Activated T-helper 17 cell treated with anti-CD3 and anti-CD28 coated beads, Interleukin-2, amount 50 U/mL, for 72 hours (primary cell): ENCODE measurements at places on chromosomes 2 and 18.

- no peak for ATAC-seq
Measured at GRCh38 chr2:120265006-120265405, 12.4 kb downstream of the RALB start.

- ATAC-seq, result no peak
Measured at GRCh38 chr18:45565280-45565970, 49.9 kb upstream of the SLC14A2 start.

DNA sequence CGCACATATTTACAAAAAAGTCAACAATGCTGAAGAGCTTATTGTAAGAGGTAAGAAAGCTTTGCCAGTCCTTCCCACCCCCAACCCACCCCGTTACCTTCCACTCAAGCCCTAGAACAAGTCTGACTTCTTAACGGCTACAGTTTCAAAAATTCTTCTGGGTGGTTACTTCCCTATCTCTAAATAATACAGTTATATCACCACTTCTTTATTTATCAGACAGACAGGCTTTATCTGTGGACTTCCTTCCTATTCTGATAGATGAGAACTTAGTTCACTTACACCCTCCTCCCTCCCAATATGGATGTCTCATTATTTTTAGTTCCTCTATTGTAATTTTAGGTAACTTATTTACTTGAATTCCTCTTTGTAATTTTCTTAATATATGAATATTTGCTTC lies 26.7 kb upstream of the ACTR3 start:
- no peak for ATAC-seq

DNA sequence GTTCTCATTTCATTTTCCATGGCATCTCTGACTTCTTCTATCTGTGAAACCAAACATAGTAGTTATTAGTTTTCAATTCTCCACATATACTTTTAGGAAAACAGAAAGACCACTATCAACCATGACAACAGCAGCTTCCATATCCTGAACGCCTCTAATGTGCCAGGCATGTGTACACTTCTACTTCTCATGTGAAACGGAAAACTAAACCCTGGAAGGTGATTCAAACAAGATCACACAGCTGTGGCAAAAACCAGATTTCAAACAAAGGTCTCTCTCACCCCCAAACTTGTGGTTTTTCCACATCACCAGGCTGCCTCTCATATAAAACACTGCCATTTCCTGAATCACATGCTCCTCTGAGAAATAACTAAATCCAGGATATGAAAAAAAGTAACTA lies 41.8 kb downstream of the PTCD3 start:
- peak; percentile 74 for ATAC-seq

- no peak for ATAC-seq
Measured at GRCh38 chr2:1153920-1154319, 203.3 kb downstream of the SNTG2 start.

- ATAC-seq, result no peak
Measured at GRCh38 chr2:178241844-178242551, 47.7 kb downstream of the OSBPL6 start.

DNA sequence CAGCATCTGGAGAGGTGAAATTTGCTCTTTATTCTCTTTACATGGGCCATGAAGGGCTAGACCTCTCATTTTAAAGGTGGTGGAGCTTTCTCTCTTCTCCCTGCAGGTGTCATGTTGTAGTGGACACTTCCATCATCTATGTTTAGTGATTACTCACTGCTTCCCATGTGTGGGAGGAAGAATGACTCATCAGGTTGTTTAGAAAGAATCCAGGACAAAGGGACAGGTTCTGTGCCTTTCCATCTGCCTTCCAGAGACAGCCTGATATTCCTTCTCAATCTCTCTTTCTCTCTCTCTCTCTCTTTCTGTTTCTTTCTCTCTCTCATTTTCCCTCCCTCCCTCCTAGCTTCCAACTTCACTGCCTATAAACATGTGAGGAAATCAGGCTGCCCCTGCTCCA lies 38.7 kb downstream of the SCG2 start:
- no peak for ATAC-seq

DNA sequence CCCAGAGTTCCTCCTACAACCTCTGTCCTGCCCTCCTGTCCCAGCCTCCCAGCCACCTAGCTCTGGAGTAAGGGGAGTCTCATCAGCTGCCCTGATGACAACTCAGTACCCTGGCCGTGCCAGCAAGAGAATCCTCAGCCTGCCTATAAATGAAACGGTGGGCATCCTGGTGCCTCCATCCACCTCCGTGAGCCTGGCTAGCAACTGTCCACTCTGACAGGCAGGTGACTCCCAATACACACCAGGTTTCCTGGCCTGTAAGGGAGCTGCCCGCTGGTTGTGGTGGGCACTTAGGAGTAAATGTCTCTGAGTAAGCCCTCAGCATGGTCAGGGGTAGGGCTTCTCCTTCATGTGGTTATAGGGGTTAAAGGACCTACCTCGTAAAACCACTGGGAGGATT lies 81.5 kb downstream of the XDH start:
- no peak for ATAC-seq

- no peak for ATAC-seq
Measured at GRCh38 chr2:67839242-67839641, 223.6 kb downstream of the C1D start.

- no peak for ATAC-seq
Measured at GRCh38 chr2:170235860-170236679, 58.1 kb downstream of the MYO3B start.
